ENCODE measurements at places on chromosomes 2 and 18.

- no peak for DNase-seq
Measured at GRCh38 chr2:242051463-242051862, 181.9 kb downstream of the RTP5 start.

DNA sequence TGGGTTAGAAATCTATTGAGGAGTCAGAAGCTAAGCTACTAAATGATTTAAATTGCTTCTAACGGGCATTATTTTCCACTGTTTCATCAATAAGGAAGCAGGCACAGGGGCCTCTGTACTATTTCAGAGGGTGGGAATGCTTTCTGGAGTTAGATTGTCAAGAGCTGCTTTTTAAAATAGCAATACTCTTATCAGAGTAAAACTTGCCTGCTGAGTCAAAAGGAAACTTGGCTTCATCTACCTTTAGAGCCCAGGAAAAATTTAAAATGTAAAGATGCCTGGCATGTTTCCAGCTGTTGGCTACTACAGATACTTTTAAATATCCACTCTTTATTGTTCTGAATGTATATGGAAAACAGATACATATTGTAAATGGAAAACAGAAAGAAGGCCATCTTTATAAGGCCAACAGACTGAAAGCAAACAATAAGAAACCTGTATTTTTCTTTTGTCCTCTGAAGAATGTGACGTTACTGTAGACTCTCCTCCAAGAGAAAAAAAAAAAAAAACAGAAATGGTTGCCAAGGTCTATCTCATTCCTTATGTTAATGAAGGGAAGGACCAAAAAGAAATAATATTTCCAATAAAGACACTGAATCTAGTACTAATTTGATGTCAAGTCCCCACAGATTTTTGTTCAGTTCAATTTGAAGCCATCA is 79.1 kb downstream of the FIGN start:
- DNase-seq: peak; percentile 36

GRCh38 chr2:1847846-1848598 is 103.7 kb upstream of the PXDN start:
- DNase-seq: no peak

GRCh38 chr2:49827366-49827765 is 673.1 kb upstream of the FSHR start:
- no peak for DNase-seq

GRCh38 chr2:287911-288757 is at the start of gene ALKAL2:
ALKAL2 (minus strand) TSS chr2:288091; CDS start chr2:287835, 256 bp downstream.
- DNase-seq: no peak

GRCh38 chr2:124692707-124693106 is 667.6 kb downstream of the CNTNAP5 start:
- no peak for DNase-seq

GRCh38 chr2:23574919-23575654 is 190.1 kb downstream of the KLHL29 start:
- no peak for DNase-seq

- no peak for DNase-seq
Measured at GRCh38 chr2:127619877-127620705, 25.9 kb upstream of the GPR17 start.

DNA sequence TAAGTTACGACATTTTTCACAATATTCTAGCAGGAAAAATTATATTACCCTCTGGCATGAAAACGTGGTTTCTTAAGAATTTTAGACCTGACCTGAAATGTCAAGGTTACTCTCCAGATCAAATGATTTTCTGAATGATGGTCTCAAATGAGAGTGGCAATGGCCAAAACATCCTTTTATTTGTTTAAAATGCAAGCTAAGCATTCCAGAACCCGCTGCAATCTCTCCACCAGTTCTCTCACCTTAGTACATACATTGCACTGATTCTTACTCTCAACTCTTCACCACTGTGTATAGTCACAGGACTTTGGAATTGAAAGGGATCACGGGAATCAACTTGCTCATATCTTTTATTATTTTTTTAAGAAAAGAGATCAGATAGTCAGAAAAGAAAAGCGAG is 391.6 kb upstream of the LRATD1 start:
- no peak for DNase-seq

GRCh38 chr18:33156906-33157470 is 283.5 kb downstream of the CCDC178 start:
- DNase-seq: no peak

GRCh38 chr18:13006531-13007247 is 15.5 kb downstream of the CEP192 start:
- DNase-seq: no peak

- DNase-seq: no peak
Measured at GRCh38 chr2:73970850-73971471, 13.7 kb upstream of the TET3 start.

- no peak for DNase-seq
Measured at GRCh38 chr2:191686729-191687128, 8.8 kb downstream of the NABP1 start.

DNA sequence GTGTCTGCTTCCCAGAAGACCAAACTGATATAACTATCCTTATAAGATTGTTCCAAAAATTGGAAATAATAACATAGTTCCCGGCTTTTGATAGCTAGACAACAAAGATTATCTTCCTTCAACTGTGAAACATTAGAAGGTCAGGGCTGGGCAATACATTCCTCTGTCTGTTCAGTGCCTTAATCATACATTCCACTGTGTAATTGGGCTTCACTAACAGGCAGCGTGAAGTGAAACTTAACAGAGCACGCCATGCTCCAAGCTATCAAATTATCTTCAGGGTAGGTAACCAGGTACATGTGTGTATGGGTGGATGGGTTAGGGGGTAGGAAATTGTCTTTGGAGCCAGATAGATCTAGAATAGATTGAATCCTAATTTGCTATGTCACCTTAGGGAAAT is 23.5 kb upstream of the ARL5A start:
- peak; percentile 25 for DNase-seq

GRCh38 chr2:86003104-86003503 is 102.6 kb downstream of the POLR1A start:
- no peak for DNase-seq

GRCh38 chr18:53819174-53819573 is 405.3 kb downstream of the MBD2 start:
- DNase-seq: no peak

- DNase-seq: no peak
Measured at GRCh38 chr2:232310696-232311095, 67.9 kb upstream of the ALPP start.

- DNase-seq: peak; percentile 23
Measured at GRCh38 chr2:64605026-64605471, 48.7 kb downstream of the SERTAD2 start.

Measured in astrocyte of the spinal cord (primary cell).